SK-N-MC (cell line): ENCODE measurements at places on chromosomes 2 and 18.

DNA sequence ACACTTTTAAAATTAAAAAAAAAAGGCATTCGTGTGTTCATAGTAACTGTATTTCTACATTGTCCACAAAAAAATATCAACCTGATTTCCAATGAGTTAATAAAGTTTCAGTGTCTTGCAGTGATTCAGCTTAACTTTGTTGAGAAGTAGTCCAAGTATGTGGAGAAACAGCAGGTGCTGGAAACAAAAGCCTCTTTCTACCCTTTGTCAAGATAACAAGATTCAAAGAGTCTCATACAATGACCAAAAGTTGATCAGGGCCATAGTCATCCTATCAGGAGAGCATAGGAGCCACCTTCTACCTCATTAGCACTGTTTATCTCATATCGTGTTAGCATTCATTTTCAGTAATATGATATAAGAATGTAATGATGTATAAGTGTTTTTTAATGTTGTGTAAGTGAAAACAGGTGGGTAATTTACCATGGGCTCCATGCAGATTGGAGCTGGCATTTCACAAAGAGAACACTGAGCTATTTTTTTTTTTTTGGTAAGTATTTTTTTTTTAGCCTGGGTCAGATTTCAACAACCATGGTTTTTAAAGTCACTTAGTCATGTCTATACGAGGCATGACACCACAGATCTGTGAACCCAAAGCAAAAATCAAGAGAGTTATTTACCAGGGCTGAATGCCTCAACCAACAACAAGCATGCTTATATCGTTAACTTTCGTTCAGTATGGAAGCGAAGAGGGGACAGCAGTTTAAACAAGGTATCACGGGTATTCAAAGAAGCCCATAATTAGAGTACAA is 165.0 kb upstream of the ZNF521 start:
- no peak for DNase-seq

DNA sequence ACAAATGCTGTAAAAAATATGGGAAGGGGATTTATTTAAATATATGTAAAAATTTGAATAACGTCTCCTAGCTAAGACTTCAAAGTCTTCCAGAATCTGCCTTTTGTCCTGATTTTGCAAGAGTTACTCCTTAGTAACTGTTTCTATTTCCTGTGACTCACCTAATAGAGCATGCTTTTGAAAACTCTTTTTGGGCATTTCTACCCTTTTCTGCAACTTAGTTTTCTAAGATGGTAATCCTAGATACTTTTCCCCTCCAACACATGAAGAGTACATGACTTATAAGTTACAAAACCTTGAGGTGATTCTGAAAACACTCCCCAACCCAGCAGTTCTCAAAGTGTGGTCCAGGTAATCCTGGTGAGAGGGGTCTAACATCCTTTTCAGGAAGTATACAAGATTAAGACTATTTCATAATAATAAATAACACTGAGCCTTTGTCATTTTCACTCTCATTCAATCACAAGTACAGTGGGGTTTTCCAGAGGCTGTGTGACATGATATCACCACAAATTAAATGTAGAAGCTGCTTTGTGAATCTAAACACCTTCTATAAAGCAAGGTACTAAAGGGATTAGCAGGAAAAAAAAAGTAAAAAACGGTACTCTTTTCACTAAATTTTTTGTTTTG is 31.9 kb downstream of the PPP4R3B start:
- DNase-seq, result no peak

DNA sequence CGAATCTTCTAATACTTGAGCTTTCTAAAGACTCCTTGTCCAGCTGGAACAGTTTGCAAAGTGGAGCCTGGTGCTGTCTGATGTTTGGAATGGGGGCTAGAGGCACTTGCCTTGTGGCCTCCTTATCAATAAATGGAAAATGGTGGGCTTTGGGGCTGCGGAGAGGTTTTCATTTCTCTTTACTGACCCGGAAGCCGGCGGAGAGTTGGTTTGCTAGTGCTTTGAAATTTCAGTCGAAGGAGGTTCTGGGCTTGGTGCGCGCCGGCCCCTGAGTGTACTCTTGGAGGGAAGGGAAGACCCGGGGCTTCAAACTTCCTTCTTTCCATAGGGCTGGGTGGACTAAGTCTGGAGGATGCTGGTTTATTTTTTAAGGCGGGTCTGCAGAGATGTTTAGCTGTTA is 714 bp downstream of the RPIA start:
- no peak for DNase-seq

DNA sequence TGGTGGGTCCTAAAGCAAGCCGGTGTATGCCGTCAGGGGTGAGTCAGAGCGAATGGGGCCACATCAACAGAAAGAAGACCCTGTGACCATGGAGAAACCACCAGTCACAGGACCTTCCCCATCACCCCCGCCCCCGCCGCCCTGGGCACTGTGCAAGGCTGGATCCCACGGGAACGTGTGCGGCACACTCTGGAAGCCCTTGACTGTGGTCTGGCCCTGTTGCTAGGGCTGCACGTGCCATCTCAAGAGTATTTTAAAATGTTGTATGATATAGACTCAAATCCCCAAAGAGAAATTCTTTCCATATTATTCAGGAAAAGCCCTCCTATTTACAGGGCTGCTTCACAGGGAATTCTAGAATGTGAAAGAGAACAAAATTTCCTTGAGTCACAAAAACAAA is 174.8 kb downstream of the BCL2 start:
- DNase-seq, result no peak

DNA sequence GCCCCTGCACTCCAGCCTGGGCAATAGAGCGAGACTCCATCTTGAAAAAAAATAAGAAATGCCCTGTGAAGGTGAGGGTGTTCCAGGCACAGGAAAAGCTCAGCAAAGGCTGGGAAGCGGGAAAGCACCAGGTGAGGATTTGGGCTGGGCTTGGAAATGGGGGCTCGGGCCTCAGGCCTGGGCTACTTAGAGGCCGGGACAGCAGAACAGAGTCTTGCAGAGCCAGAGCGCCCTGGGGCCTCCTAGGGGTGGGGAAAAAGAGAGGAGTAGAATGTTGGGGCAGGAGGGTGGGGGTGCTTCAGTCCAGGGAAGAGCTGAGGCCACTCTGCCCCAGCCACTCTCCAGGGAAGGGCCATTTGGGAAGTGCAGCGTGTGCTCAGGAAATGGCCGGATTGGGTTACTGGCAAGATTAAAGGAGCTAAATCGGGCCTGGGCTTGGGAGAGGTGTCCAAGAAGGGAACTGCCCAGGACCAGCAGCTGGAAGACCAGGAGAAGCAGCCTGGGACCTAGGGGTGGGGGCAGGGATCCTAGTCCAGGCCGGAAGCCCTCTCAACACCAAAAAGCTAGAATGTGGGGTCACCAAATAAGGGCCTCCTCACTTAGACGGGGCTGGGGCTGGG is 13.8 kb upstream of the DES start:
- no peak for DNase-seq

- DNase-seq, result no peak
Observed at GRCh38 chr2:201758234-201758633, 22.5 kb downstream of the ALS2 start.

GRCh38 chr2:144774809-144775208 is 254.9 kb upstream of the ZEB2 start:
- no peak for DNase-seq

GRCh38 chr18:9449600-9450414 is 25.5 kb upstream of the RALBP1 start:
- DNase-seq, result no peak

GRCh38 chr2:3197308-3197707 is 180.3 kb downstream of the EIPR1 start:
- DNase-seq, result no peak

GRCh38 chr2:215460682-215461382 is 25.0 kb upstream of the FN1 start:
- no peak for DNase-seq

DNA sequence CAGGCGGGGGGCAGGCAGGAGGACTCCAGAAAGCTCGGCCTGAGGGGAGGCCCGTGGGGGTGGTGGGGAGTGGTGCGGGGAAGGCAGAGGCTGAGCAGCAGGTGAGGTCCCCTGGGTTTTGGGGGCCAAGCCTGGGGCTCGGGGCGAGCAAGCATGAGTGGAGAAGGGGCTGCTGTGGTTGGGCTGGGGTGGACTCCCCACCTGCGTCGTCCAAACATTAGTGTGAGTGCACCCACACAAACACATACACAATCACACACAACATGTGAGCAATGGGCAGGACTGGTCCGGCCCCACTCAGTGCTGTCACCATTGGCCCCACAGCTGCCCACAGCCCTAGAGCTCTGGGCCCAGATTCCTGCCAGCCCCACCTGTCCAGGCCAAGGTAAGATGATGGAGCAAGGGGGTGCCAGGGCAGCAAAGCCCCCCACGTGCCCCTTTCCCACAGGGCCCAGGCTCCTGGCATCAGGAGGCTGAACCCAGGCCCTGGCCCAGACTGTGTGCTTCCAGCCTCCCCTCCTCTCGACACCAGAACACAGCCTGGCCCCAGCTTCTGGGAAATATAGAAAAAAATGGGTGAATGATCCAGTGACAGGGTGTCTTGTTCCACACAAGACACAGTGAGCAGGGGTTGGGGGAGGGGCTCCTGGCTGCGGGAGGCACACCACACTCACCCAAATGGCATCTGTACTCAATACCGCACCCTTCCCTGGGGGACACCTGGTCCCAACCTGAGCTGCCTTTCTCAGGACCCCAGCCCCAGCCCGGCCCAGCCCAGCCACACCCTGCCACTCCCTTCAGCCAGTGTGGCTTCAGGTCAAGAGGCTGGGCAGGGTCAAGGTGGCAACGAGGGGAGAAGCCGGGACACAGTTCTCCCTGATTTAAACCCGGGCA is 463 bp upstream of the ALPP start:
- DNase-seq, result no peak

- DNase-seq, result no peak
Observed at GRCh38 chr18:34543356-34543755, 166.7 kb upstream of the DTNA start.

DNA sequence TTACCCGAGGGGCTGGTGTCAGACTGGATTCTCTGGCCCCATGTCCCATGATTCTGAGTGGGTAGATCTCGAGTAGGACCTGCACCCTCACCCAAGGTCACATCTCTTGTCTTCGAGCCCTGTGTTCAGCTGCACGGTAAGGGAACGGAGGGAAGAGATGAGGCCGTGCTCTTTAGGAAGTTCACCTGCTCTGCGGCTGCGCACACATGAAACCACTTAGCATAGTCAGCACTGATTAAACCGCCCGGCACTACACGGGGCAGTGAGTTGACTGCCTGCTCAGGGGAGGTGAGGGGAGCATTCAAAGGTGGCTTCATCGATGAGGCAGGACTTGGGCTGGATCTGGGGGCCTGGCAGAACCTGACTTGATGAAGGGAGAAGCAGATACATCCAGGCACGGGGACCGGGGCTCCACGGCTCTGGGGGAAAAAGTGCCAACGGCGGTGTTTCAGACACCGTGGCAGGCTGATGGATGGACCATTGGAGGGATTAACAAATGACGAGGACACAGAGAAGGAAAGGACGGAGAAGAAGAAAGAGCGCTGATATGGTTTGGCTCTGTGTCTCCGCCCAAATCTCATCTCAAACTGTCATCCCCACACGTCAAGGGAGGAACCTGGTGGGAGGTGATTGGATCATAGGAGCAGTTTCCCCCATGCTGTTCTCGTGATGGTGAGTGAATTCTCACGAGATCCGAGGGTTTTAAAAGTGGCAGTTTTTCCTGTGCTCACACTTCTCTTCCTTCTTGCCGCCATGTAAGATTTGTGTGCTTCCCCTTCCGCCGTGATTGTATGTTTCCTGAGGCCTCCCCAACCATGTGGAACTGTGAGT is 248.6 kb downstream of the CYP26B1 start:
- DNase-seq, result no peak

DNA sequence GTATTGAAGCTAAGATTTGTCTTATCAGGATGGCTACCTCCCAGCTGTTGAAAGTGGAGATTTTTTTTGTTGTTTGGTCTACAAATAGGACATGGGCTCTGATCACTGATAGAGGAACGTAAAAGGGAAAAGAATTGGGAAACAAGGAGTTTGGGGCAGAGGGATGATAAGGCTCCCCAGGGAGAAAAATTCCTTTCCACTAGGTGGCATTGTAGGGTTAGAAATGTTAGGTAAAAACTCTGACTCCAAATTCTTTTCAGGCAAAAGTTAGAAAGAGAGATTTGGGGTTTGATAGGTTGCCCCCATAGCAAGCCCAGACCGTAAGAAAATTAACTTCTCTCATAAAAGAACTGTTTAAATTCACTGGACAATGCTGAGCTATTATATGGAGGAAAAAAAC is 19.8 kb downstream of the CMPK2 start:
- no peak for DNase-seq

DNA sequence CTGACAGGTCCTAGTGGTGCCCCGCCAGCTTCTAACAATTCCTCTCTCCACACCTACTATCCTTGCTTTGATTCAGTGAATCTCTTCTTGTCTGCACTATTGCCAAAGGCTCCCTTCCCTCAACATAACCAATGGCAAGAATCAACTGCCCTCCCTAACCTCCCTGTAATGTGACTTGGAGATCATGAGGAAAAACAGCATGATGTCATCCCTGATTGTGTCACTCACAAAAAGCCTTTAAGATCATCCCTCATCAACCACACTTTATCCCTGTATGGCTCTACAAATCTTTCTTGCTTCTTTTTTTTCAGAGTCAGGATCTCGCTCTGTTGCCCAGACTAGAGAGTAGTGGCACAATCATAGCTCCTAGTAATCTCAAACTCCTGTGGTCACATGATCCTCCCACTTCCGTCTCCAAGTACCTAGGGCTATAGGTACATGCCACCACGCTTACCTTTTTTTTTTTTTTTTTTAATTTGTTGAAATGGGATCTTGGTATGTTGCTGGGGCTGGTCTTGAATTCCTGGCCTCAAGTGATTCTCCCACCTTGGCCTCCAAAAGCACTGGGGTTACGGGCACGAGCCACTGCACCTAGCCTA is 19.7 kb downstream of the SAP130 start:
- no peak for DNase-seq

DNA sequence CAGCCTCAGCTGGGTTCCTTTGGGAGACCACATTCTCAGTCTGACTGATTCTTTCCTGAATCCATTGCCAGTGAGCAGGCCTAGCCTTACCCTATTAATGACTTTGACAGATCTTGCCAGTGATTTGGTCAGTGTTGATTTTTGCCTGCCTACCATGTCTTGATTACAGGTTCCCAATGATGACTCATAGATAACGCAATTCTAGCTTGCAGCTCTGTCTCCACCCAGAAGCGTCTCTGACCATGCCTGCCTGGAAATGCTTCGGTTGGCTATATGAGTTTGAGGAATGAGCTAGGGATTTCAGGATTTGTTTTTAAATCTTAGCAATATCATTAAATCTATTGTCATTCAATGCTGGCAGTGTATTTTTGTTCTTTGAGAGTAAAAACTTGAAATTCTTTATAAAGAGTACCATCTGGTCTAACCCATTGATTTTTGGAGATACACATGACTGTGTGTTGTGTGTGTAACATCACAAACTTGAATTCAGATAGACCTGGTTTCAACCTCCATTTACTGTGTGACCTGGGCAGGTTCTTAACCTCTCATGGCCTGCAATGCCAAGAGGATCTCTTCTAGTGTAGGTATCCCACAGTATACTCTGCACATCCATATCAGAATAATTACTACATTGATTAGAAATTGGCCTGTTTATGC is 57.0 kb downstream of the CCDC150 start:
- no peak for DNase-seq

- DNase-seq, result no peak
Observed at GRCh38 chr2:159146996-159147666, 139.4 kb downstream of the WDSUB1 start.

- DNase-seq, result no peak
Observed at GRCh38 chr2:16382451-16382850, 283.2 kb downstream of the CYRIA start.
